ENCODE measurements at places on chromosomes 16 and 17. TPM values are rescaled to one million over a fixed set of nuclear protein-coding genes. Genes with fewer than 3 reads are reported as not detected.
A peak's percentile ranks its signal among the peaks of the same experiment; 100 is the strongest.

BAIAP2 gene
- total RNA-seq: 2.3 TPM

SNRNP25 gene
- total RNA-seq: 63.0 TPM

KRT16 gene
- total RNA-seq: not detected

MYH3 gene
- 5.1 TPM for total RNA-seq

TMEM11 gene
- total RNA-seq: 34.0 TPM

- DNase-seq: peak; percentile 13
Measured at GRCh38 chr16:70252355-70252988, 732 bp upstream of the EXOSC6 start.

DNA sequence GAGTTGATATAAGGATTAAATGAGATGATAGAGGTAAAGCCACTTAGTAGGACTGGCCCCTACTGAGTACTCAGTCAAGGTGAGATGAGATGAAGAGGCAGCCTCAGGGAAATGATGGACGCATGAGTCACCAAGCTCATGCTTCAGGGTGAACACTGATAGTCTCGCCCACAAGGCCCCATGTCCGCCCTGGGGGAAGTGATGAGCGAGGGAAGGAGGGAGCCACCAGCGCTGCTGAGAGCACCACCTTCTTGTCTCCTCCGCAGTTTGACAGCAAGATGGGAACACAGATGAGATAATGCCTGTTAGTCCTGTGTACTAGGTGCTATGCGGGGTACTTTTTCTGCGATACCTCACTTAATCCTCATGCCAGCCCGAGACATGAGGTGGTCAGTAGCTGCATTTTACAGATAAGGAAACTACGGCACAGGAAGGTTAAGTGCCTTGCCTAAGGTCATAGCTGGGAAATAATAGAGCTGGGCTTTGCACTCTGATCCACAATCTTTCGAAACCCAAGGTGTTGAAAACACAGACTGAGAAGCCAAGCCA lies 383.0 kb downstream of the CPPED1 start:
- no peak for DNase-seq

DNA sequence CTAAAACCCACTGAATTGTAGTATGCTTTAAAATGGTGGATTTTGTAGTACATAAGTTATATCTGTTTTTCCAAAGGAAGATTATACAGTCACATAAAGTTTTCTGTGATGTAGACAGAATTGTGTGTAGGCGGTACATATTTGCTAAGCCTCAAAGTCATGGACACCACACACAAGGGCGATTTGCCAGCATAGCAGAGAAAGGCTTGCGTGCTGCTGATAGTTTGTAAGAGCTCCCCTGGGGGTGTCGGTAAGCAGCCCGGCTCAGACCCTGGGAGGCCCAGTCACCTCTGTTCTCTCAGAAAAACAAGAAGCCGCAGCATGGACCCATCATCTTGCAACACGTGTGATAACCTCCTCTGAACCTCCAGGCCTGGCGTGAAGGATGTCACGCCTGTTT lies 38.3 kb upstream of the AKTIP start:
- no peak for DNase-seq

GRCh38 chr17:80007939-80008338 lies 27.7 kb downstream of the TBC1D16 start:
- DNase-seq: no peak

- DNase-seq: peak; percentile 81
Measured at GRCh38 chr17:81440511-81441244, 45.4 kb downstream of the BAHCC1 start.

GRCh38 chr16:81585785-81586184 lies 141.2 kb downstream of the CMIP start:
- no peak for DNase-seq

GRCh38 chr16:83802554-83803205 lies 5.1 kb upstream of the HSBP1 start:
- DNase-seq: no peak

GRCh38 chr17:40247926-40248495 lies 28.9 kb downstream of the WIPF2 start:
- no peak for DNase-seq

GRCh38 chr16:81891736-81892364 lies 112.8 kb downstream of the PLCG2 start:
- DNase-seq: no peak

GRCh38 chr16:65776639-65777183 lies 589.8 kb upstream of the CDH5 start:
- no peak for DNase-seq

GRCh38 chr17:60600490-60601446 lies 775 bp downstream of the PPM1D start:
- DNase-seq: peak; percentile 77

GRCh38 chr17:42680331-42680808 lies 1.3 kb downstream of the CCR10 start:
- peak; percentile 15 for DNase-seq
